ENCODE measurements at places on chromosomes 11 and 22. TPM values are rescaled to one million over a fixed set of nuclear protein-coding genes. Genes with fewer than 3 reads are reported as not detected.

DNA sequence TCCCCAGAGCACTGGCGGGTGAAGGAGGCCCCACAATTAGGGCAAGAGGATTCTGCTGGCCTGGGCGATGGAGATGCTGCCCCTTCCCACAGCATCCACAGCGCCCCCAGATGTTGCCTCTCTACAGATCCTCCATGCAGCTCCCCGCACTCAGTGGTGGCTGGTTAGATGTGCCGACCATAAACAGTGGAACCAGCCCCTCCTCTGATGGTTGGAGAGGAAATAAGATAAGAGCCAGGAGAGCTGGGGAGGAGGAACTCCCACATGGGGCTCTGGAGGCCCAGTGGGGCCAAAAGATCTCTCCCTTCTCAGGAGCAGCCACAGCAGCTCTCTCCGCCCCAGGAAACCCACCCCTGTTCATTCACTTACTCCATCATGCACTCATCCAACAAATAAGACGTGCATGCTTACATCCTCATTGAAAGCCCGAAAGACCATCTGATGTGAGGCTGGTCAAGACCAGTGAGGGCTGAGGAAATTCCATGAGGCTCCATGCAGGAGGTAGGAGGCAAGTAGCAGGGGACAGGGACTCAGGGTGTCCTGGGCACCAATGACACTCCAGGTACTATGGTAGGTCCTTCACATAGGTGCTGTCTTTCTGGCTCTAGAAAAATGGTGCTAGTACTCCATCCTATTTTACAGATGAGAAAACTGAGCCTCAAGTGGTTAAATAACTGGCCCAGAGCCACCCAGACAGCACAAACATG lies 1.5 kb downstream of the PTGDR2 start:
- no peak for DNase-seq

- DNase-seq, result no peak
Measured at GRCh38 chr11:68287419-68287818, 15.6 kb upstream of the C11orf24 start.

DNA sequence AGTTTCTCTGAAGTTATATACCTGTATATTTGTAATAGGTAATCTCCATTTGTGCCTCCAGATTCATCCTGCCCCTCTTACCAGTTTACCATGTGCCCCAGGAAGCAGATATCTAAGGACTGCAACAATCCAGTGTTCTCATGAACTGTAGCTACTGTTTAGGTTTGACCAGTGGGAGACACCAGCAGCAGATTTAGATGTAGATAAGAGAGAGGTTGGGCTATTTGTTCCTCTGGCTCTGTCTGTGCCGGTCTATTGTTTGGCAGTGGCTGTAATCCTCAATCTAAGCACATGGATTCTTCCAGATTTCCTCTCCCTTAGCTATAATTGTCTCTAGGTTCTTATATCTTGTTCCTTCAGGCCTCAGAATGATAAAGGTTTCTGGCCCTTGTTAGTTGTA lies 88.4 kb downstream of the ANO3 start:
- no peak for DNase-seq

DNA sequence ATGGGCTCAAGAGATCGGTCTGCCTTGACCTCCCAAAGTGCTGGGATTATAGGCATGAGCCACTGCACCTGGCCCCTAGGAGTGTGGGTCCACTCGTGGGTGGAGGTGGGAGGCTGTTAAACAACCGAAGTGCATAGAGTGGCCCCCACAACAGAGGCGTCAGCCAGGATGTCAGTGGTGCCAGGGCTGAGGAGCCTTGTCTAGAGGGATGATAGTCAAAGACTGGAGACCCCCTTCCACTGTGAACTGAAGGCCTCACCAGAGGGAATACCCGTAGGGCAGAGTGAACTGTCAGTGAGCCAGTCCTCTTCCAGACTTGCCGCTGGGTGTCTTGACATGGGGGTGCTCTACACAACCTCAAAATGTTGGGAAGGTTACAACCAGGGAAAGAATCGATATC lies 38.2 kb downstream of the AP2A2 start:
- DNase-seq, result no peak

GRCh38 chr11:46632502-46632901 lies 15.1 kb downstream of the ATG13 start:
- no peak for DNase-seq

GRCh38 chr22:47553436-47553835 lies 791.0 kb downstream of the TBC1D22A start:
- no peak for DNase-seq

- DNase-seq, result no peak
Measured at GRCh38 chr11:94879006-94879405, 94.3 kb downstream of the CWC15 start.

DNA sequence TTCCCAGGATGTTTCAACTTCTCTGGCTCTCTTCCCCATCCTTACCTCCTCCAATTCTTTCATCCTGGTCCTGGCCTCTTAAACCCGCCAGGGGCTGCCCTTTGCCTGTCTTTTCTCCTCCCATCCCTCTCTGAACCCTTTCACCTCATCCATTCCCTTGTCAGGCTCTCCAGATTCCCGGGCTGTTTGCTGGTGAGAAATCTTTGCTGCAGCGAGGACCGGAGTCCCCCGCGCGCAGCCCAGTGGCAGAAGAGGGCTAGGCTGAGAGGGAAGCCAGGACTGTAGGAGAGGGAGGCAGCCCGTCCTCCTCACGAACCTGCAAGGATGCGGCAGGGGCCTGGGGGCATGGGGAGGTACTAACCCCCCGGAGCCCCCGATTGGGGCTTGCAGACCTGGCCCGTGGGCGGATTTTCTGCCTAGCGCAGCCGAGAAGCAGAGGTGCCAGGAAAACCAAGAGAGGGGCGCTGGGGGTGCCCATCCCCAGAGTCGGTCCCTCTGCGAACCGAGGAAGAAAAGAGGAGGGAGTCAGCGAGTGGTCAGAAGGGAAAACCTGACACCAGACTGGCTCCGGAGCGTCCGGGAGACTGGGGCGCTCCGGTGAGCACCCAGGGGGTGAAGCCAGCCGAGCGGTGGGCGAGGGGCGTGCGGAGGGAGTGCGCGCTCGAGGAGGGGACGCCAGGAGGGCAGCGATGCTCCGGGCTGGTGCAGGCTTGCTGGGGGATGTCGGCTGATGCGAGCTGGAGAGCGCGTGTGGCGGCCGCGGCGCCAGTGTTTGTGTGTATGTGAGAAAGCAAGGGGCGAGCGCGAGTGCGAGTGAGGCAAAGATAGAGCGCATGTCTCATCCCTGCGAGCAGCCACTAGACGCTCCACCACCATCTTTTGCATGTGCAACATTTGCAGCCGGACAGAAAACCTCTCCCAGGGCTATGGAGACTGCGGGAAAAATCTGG lies at the start of gene GRIA4:
Gene GRIA4 (plus strand): TSS at position 242 of the 950 bp plus-strand sequence. CDS start 925 bp downstream, outside the sequence.
- peak; percentile 43 for DNase-seq

DNA sequence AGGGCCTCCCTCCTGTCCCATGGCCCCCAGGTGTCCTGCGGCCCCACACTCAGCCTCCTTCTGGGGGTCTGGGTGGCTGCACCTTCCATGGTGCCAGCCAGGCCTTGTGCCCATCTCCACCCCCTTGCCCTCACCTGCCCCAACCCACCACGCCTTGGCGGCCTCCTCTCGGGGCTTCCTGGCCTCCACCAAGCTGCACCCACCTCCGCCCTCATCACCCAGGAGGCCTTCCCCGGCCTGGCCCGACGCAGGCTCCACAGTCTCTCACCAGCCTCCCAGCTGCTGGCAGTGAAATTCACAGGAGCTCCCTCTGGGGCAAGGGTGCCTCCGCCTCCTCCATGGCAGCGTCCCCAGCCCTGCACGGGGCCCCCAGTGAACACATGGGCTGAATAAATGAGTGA lies 35.9 kb upstream of the WNT7B start:
- DNase-seq, result no peak

- no peak for DNase-seq
Measured at GRCh38 chr22:38347181-38347943, 30.1 kb upstream of the CSNK1E start.

DNA sequence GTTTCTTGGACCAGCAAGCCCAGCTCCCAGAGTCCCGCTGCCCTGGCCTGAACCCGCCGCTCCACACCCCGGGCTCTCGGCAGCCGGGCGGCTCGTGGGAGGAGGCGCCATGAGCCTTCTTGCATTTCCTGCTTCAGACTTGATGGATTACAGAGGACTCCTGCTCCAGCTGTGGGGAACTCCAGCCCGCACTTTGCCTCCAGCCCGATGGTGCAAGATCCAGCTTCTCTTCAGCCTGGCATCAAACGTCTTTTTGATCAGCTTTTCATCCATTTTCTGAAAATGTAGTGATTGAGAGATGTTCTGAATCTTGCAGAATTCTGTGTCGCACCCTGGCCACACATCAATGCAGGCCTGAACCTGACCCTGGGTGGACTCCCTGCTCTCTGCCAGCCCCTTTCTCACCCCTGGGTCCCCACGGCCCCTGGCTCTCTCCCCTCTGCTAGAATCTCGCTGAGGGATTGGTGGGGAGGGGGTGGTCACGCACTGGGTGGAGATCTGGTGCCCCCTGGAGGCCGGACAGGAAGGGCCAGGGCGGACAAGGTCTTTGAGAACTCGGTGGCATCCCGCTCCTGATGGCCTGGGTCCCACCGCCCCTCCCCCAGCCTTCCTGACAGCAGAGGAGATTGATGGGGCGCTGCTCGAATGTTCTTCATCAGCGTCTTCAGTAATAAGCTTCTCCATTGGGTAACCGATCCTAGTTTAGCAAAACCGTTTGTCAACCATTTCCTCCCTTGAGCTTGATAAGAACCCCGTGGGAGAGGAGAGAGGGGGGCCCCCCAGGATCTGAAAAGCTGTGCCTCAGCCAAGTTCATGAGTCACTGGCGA lies 12.1 kb upstream of the NFAM1 start:
- DNase-seq, result peak; percentile 68

GRCh38 chr22:37880668-37881440 lies 25.2 kb upstream of the MICALL1 start:
- DNase-seq, result no peak

DNA sequence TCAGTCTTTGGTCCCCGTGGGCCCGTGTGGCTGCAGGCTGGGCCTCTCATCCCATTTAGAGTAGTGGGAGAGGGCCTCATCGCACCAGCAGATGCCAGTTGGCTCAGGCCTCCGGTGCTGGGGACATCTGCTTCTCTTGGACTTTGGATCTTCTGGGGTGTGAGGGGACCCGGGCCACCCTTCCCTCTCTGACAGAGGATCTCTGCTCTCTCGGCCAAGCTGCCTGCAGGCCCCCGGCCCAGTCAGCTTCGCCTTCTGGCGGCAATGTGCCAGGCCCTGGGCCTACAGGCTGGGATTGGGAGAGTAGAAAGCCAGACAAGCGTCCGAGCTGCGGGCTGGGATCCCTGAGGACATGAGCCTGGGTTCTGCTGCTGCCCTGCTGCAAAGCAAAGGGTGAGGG lies 15.0 kb upstream of the FGF3 start:
- no peak for DNase-seq

GRCh38 chr11:78941226-78941851 lies 366.7 kb upstream of the NARS2 start:
- no peak for DNase-seq

- no peak for DNase-seq
Measured at GRCh38 chr11:132683602-132684001, 848.7 kb downstream of the OPCML start.

DNA sequence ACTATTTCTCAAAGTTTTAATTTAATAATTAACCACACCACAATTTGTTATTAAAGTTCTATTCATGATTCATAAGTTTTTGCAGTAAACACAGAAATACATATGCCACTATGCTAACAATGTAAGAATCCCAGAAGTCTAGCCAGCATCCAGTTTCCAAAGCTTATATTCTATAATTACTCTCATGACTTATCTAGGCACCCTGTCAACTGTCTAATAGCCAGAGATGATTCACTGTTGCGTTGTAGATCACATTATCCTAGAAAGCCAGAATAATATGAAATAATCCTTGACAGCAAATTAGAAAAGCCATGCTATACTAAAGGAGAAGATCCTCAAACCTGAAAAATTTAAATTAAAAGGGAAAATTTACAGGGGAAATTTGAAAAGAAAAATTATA lies 141.0 kb downstream of the SOX6 start:
- no peak for DNase-seq

DNA sequence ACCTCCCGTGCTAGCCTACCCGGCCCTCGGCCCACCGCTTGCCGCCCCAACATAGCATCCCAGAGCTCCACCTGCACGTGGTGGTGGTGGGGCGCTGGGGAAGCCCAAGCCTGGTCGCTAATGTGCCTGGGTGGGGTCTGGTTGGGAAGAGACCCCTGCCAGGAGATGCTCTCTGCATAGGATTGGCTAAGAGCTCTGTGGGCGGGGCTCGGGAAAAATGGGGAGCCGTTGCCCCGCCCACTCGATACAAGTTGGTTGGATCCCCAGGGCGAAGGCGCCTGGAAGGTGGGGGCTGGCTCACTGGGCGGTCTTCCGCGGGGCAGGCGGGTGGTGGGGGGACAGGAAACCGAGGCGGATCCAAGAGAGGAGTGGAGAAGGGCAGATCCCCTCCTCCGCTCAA lies 7.6 kb downstream of the LRRC10B start:
- DNase-seq, result no peak

DNA sequence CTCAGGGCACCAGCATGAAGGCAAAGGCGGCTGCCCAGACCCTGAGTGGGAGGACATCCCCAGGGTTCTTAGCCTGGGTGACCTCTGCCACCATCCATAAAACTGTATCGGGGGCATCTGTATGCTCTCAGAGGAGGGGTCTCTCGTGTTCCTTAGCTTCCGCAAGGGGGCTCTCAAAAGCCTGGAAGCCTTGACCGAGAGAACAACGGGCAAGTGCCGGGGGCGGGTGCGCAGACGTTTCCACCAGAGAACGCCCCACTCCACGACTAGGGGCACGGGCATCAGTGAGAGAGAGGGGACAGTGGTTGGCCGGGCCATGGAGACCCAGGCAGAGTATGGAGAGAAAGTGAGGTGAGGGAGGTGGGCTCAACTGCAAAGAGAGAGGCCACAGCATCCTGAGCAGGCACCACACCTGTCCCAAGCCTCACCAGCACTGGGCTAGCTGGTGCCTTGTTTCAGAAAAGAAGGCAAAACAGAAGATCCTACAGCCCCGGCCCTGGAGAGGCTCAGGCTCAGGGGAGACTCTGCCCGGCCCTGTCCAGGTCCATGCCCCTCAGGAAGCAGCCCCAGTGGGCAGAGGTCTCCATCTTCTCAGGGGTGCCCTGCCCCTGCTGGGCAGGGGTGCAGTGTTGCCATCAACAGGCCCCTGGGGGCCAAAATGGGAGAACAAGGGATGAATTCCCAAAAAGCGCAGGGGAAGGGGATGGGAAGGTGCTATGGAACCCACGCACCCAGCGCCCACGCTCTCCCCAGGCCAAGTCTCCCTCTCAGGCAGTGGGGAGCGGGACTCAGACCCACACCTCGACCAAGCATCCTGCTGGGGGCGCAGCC lies 5.9 kb downstream of the TSPAN32 start:
- no peak for DNase-seq

The SMIM35 gene
- total RNA-seq, result not detected

The OR52I2 gene
- total RNA-seq, result not detected

The TOMT gene
- not detected for total RNA-seq

The SYCE3 gene
- not detected for total RNA-seq

The OR52A1 gene
- total RNA-seq, result not detected

The OR8D4 gene
- total RNA-seq, result not detected

The RIMBP3C gene
- total RNA-seq, result 0.49 TPM

The TRIM64 gene
- total RNA-seq, result not detected

The MRGPRX3 gene
- not detected for total RNA-seq

The SLC22A8 gene
- total RNA-seq, result not detected

The UCP3 gene
- not detected for total RNA-seq

The TMA7B gene
- total RNA-seq, result not detected

The L3MBTL2 gene
- total RNA-seq, result 17.4 TPM

The OR52N4 gene
- not detected for total RNA-seq

The WBP2NL gene
- 20.9 TPM for total RNA-seq

All from MG63 (cell line).